ENCODE measurements at places on chromosomes 12 and 14. TPM values are rescaled to one million over a fixed set of nuclear protein-coding genes. Genes with fewer than 3 reads are reported as not detected.

DNA sequence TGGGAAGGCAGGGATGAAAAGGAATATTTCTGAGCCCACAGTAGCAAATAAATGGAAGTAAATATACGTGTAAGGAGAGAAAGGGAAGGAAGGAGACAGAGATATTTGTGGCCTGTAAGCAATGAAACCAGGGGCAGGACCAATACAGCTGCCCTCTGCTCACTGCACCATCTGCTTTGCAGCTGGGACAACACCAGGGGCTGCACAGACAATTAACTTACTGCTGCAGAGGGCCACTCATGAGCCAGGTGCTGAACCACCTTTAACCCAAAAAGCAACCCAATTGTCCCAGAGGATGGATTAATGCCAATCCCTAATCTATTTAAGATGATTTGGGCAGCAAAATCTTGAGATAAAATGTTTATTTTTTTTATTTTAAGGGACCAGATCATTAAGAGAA is 30.6 kb upstream of the TMX1 start:
- no peaks in the 10 kb centered on the region for H3K36me3 ChIP-seq
- H3K27me3 ChIP-seq, result no peaks in the 10 kb centered on the region
- no peak overlapping the region for H3K27ac ChIP-seq

DNA sequence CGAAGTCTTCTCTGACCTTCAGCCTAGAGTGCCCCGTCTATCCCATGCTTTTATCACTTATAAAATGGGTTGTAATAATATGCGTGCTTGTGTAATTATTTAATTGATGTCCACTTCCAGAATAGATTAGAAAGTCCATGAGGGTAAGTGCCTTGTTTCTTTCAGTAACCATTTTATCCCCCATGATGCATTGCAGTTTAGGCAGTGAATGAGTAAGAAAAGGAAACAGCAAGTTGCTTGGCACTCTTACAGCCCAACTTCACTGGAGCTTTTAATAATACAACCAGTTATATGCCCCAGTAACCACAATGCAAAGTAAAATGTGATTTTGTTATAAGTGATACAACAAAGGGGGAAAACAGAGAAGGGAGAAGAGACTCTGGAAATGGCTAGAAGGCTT is 287.3 kb downstream of the MED13L start:
- no peak overlapping the region for H3K4me3 ChIP-seq
- peaks cover 19% of the 10 kb centered on the region for H3K4me1 ChIP-seq
- peaks cover 14% of the 10 kb centered on the region for H3K36me3 ChIP-seq
- no peak overlapping the region for H3K27ac ChIP-seq
- DNase-seq, result no peak

DNA sequence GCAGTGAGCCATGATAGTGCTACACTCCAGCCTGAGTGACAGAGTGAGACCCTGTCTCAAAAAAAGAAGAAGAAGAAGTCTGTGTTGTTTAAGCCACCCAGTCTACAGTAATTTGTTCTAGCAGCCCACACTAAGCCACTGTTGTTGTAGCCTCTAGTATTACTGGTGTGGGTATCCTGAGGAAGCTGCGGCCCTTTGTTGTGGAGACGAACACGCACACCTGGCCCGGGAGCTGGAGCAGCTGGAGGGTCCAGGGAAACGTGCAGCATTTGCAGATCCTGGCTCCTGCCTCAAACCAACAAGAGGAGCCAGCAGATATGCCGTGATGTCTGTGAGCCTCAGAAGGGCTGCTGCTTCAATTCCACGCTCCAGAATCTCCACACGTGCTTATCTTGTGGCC is 65.3 kb downstream of the MAP1LC3B2 start:
- H3K4me1 ChIP-seq, result no peaks in the 10 kb centered on the region
- no peaks in the 10 kb centered on the region for H3K36me3 ChIP-seq
- no peaks in the 10 kb centered on the region for H3K27me3 ChIP-seq
- no peak overlapping the region for H3K27ac ChIP-seq

DNA sequence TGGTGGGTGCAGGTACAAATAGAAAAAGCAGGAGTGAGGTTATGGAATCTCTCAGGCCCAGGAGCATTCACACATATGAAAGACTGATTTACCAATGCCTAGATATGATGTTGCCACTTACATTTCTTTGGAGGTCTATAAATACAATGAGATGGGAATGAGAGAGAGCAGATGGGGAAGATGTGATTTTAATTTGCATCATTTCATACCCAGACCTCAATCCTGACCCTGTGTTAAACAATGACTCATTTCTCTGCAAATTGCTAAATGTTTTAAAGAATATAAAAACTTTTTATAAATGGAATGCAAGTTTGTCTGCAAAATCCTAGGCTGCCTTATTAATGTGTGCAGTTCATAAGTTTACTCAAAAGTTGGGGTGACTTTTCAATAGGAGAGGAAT is 38.6 kb upstream of the GNG2 start:
- H3K27me3 ChIP-seq, result no peaks in the 10 kb centered on the region
- no peak for DNase-seq
- no peak overlapping the region for H3K4me3 ChIP-seq
- H3K27ac ChIP-seq, result no peak overlapping the region

GRCh38 chr12:105378911-105379310 is 48.4 kb downstream of the C12orf75 start:
- H3K36me3 ChIP-seq, result no peaks in the 10 kb centered on the region
- H3K27ac ChIP-seq, result no peak overlapping the region
- no peak overlapping the region for H3K4me3 ChIP-seq
- no peak for DNase-seq

DNA sequence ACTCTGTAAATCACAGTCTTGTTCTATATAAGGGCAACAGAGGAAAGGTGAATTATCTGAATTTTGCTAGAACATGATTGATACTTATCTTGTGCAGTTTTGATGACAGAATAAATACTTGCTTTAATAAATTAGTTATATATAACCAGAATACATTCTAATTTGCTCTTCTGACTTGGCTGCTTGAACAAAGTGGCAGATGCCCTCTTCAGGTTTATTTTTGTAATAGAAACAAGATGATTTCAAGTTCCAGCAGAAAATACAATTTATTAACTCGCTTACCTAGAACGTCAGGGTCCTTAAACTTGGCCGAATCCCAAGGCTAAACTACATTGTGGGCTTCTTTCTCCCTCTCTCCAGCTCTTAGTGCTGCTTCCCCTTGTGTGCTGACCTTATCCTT is 57.6 kb upstream of the SSTR1 start:
- DNase-seq, result no peak
- no peaks in the 10 kb centered on the region for H3K36me3 ChIP-seq
- no peak overlapping the region for H3K4me3 ChIP-seq
- H3K27ac ChIP-seq, result peak overlapping the region; percentile 66

GRCh38 chr12:17134315-17134714 is 528.4 kb upstream of the LMO3 start:
- no peak for DNase-seq
- H3K4me1 ChIP-seq, result no peaks in the 10 kb centered on the region
- no peak overlapping the region for H3K4me3 ChIP-seq

DNA sequence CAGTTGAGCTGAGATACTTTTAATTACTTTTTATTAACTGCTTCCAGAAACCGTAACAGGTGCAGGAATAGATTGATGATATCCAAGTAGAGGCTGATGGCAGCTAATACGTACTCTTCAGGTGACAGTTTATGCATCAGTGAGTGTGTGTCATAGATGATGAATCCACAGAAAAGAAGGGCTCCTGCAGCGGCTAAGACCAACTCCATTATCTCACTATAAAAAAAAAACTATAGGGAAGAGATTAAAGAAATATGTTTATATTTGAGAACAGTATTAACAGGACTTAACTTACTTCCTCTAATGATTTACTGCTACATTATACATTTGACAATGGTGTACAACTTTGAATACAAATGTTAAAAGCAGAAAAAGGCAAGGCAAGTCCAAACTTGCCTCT is 7.4 kb upstream of the LLPH start:
- no peak overlapping the region for H3K27ac ChIP-seq
- peaks cover 22% of the 10 kb centered on the region for H3K36me3 ChIP-seq
- no peak overlapping the region for H3K4me3 ChIP-seq
- H3K4me1 ChIP-seq, result no peaks in the 10 kb centered on the region
- DNase-seq, result no peak
- no peaks in the 10 kb centered on the region for H3K27me3 ChIP-seq

DNA sequence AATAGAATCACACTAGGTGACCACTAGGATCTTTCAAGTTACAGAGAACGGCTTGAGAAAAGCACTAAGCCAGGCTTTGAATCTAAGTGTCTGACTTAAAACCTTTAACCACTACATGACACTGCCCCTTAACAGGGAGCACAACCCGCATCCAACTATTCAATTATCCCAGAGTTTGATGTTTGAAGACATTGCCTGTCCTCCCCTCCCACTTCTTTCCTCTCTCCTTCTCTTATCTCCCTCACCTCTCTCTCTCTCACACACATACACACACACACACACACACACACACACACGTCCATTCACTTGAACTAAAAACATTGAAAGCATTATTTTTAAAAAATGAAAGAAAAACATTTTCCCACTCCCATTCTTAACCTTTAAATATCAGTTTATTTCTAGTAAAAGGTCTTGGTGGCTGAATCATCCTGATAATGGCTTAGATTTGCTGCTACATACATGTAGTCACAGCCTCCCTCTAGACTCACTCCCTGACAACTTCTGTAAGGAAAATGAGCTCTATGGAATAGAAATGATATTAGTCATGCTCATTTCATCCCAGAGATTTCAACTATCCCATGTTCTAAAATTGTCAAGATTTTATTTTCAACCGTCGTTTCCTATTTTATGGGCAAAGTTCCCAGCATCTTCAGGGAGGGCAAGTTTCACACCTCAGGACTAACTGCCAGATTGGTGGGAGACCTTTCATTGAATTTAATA is 53.5 kb upstream of the RAP1B start:
- H3K36me3 ChIP-seq, result no peaks in the 10 kb centered on the region
- no peaks in the 10 kb centered on the region for H3K4me1 ChIP-seq
- no peak for DNase-seq

DNA sequence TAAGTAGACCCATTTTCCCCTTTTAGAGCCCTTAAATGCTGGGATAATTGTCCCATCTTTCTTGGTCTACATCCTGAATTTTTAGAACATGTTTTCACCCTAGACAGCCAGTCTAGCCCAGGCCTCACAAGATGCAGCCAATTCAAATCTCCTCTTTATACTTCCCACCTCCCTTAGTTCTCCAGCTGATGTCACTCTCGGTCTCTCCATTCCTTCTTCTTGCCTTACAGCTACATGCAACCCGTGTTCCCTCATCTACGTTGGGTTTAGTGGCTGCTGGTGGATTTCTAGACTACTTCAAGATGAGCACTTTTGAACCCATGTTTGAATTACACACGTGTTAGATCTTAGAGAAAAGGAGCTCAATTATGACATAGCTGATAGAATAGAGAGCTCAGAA is 132.0 kb downstream of the PPM1H start:
- H3K36me3 ChIP-seq, result no peaks in the 10 kb centered on the region
- no peaks in the 10 kb centered on the region for H3K4me1 ChIP-seq
- no peaks in the 10 kb centered on the region for H3K27me3 ChIP-seq
- H3K4me3 ChIP-seq, result no peak overlapping the region

DNA sequence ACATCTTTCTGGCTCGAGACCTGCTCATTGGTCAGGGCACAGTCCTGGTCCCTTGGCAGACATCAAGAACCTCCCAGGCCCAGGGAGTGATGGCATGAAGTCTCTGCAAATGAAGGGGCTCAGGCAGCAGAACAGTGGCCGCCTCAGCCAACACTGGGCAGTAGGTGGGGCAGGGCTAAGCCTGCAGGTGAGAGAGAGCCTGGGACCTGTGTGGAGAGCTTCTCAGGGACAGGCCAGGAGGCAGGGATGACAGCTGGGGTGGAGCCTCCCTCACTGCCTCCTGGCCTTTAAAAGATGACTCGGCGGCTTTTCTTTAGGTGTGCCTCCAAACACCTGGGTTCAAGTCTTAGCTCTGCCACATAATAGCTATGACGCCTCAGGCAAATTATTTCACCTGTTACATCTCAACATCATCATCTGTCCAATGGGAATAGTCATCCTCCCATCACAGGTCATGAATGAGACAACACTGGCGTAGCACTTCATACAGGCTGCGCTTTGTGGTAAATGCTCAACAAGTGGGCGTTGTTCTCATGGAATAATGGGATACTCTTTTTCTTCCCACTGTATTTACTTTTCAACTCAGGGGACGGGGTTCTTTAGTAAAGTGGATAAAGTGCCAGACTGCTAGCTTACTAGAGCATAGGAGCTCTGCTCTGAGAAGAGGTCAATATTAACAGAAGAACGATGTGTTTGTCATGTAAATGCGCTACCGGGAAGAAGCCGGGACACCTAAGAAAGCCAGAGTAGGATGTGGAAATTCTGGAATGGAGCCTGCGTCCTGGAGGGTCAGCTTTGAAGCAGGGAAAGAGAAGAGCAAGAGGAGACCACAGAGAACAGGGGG is 277.4 kb downstream of the FOXN3 start:
- H3K27me3 ChIP-seq, result no peaks in the 10 kb centered on the region
- DNase-seq, result no peak
- no peak overlapping the region for H3K27ac ChIP-seq
- H3K4me3 ChIP-seq, result no peak overlapping the region

DNA sequence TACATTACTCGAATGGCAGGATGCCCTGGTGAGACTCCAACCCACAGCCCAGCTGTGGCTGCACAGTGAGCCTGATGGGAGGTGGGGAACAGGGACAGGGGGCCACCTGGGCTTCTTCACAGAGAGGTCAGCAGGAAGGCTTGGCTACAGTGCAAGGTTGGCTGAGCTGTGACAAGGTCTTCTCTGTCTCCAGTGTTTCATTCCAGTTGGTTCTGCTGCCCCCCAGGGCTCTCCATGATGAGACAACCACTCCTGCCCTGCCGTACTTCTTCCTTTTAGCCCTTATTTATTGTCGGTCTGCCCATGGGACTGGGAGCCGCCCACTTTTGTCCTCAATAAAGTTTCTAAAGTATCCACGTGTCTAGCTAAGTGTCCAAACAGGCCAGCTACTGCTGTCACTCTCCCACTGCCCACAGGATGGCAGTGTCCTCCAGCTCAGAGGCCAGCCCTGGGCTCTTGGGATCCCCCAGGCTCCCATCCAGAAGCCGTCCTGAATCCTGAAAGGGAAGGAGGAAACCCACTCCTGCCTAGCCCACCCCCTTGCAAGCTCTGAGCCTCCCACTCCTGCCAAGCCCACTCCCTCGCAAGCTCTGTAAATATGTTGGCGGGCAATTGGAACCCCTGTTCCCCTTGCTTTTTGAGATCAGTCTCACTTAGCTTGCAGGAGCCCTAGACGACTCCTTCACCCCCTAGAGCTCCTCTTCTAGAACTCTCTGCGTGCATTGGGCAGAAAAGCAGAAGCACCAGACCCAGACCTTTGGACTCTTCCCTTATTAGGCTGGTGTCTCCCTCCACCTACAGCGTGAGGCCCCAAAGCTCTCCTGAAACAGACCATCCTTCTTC is 5.4 kb downstream of the C1QL4 start:
- no peak overlapping the region for H3K4me3 ChIP-seq
- H3K36me3 ChIP-seq, result no peaks in the 10 kb centered on the region
- H3K27me3 ChIP-seq, result peaks cover 6% of the 10 kb centered on the region
- H3K27ac ChIP-seq, result no peak overlapping the region
- DNase-seq, result no peak

The TMEM121 gene
- total RNA-seq, result 5.5 TPM

The SLC2A13 gene
- 14.5 TPM for total RNA-seq

The ITGB7 gene
- 8.3 TPM for total RNA-seq

The GPATCH2L gene
- total RNA-seq, result 29.9 TPM

The CD69 gene
- 40.3 TPM for total RNA-seq

The CARMIL3 gene
- not detected for total RNA-seq
